ENCODE measurements at places on chromosomes 2 and 18. TPM values are rescaled to one million over a fixed set of nuclear protein-coding genes. Genes with fewer than 3 reads are reported as not detected.
A peak's percentile ranks its signal among the peaks of the same experiment; 100 is the strongest.

GRCh38 chr2:241558532-241559322, at the start of gene BOK:
Gene BOK (plus strand): TSS chr2:241558745. CDS start chr2:241559484, 739 bp downstream.
- H3K27me3 ChIP-seq = peaks cover 17% of the 10 kb centered on the region
- no peak within 1 kb of the TSS for H3K27ac ChIP-seq
- peaks cover 12% of the 10 kb centered on the region for H3K4me1 ChIP-seq
- H3K4me3 ChIP-seq = peak within 1 kb of the TSS; percentile 16

The C2orf74 gene
- 2.0 TPM for total RNA-seq

The SLC4A3 gene
- 0.16 TPM for total RNA-seq

DNA sequence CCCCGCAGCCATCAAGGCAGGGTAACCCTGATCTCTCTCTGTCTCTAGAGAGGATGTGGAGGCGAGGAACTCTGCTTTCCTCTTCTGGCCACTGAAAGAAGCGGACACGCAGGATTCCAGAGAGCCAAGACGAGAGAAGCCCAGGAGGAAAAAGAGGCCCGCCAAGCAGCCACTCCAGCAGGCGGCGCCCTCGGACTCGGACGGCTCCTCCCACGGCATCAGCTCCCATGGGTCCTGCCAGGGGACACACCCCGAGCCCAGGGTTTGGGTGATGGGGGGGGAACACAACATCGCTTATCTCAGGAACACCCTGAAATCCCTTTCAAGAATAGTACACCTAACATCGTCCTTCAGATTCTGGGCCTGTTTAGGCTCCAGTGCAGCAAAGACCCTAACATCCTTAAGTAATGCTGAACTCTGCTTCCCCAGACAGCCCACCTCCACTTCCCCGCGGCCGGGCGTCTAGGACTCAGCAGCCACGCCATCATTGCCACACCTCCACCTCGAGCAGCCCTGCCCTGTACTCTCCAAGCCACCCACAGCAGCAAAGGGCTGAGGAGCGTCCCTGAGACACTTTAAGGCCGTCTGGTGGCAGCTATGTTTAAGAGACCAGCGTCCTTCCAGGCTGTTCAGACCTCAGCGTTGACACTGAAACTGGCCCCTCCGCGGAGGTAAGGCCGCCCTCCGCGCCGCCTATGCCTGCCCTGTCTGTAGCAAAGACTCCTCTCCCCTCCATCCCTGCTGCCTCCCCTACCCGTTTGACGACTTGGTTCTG, 34.3 kb upstream of the CNGA3 start:
- H3K4me1 ChIP-seq = no peaks in the 10 kb centered on the region
- H3K27ac ChIP-seq = no peak overlapping the region
- no peak overlapping the region for H3K4me3 ChIP-seq

DNA sequence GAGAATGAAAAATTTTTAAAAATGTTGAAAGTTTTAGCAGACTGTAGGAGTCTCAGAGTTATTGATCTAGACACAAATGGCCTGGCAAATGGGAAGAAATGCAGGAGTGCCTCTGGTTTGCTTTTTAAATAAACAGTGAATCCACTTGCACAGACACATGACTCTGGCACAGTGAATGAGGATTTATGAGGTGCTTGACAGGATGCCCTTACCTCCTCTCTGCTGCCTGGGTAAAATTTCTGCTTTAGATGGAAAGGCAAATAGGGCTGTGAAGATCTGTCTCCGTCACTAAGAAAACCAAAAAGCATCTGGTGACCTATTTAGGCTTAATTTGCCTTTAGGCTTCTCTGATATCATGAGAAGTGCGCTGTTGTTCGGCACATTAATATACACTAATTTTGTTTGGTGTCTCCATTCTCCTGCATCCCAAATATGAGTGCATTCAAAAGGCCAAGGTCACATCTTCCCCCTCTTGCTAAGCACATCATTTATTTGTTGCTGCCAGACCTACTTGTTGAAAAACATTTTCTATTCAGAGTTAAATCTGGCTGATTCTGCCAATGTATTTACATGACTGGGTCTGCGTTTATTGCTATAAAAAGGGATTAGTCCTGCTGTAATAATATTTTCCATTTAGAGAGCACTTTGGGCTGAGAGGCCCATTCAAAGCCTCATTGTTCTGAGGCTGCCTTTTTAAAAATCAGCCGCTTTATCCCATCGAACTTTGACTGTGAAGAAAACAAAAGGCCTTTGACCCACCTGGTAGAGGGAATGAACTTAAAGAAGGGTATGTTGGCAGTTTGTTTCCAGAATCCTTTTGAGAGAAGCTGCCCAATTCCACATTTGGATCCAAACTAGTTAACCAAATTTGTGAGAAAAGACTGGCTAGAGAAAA, 94.9 kb downstream of the RNF152 start:
- no peak overlapping the region for H3K27ac ChIP-seq
- H3K4me1 ChIP-seq = no peaks in the 10 kb centered on the region
- no peaks in the 10 kb centered on the region for H3K36me3 ChIP-seq
- DNase-seq = no peak
- no peaks in the 10 kb centered on the region for H3K27me3 ChIP-seq

The LYPD6B gene
- not detected for total RNA-seq

DNA sequence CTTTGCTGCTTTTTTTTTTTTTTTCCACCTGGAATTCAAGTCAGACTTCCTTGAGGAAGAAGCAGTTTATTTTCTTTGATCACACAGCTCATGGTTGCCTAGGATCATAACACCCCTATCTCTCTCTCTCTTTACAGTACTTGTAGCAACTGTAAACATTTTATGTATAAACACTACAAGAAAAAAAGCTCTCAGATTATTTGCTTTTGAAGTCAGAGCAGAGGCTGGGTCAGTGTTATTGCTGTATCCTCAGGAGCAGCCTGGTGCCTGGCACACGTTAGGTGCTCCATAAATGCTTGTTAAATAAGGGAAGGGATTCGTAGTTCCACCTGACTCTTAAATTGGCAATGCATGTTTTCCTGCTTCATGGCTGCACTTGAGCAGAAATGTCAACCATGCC, 221.2 kb downstream of the TGIF1 start:
- H3K36me3 ChIP-seq = no peaks in the 10 kb centered on the region
- no peak overlapping the region for H3K27ac ChIP-seq
- DNase-seq = no peak
- no peak overlapping the region for H3K4me3 ChIP-seq
- no peaks in the 10 kb centered on the region for H3K27me3 ChIP-seq
